ENCODE measurements at places on chromosomes 7 and 10. TPM values are rescaled to one million over a fixed set of nuclear protein-coding genes. Genes with fewer than 3 reads are reported as not detected.

SCRN1 gene
- total RNA-seq = 30.4 TPM

GRCh38 chr7:157282141-157282801, 54.5 kb upstream of the DNAJB6 start:
- no peaks in the 10 kb centered on the region for H3K36me3 ChIP-seq
- peaks cover 15% of the 10 kb centered on the region for H3K4me1 ChIP-seq
- no peak overlapping the region for H3K27ac ChIP-seq
- no peak overlapping the region for H3K4me3 ChIP-seq

FGFR2 gene
- total RNA-seq = 56.0 TPM

DNA sequence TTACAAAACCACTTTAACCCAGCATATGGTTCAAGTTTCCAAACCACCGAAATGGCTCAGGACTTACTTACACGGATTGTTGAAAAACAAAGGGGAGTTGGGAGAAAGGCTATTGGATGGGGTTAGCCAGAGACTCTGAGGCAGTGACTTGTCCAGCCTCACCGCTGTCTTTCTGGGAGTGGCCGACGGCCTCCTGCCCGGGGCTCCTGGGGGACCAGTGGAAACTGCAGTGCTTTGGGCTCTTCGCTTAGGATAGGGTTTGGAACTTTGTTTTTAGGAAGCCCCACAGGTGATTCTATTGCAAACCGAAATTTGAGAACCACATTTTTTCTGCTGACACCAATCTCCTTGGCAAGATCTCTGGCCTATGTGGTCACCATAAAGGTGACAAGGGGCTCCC, 38.1 kb upstream of the R3HCC1L start:
- no peak for DNase-seq
- H3K27me3 ChIP-seq = no peaks in the 10 kb centered on the region
- H3K36me3 ChIP-seq = no peaks in the 10 kb centered on the region
- no peaks in the 10 kb centered on the region for H3K4me1 ChIP-seq
- H3K27ac ChIP-seq = no peak overlapping the region

UCN3 gene
- total RNA-seq = not detected

GRCh38 chr7:151260883-151261282, 12.4 kb upstream of the SMARCD3 start:
- no peak overlapping the region for H3K4me3 ChIP-seq
- H3K36me3 ChIP-seq = no peaks in the 10 kb centered on the region
- no peak for DNase-seq
- no peaks in the 10 kb centered on the region for H3K4me1 ChIP-seq

SEMA3E gene
- total RNA-seq = 20.5 TPM

GRCh38 chr7:6117533-6117932, 86.4 kb downstream of the ANKRD61 start:
- H3K27ac ChIP-seq = no peak overlapping the region
- H3K27me3 ChIP-seq = no peaks in the 10 kb centered on the region
- DNase-seq = no peak
- H3K36me3 ChIP-seq = peaks cover 13% of the 10 kb centered on the region

DNA sequence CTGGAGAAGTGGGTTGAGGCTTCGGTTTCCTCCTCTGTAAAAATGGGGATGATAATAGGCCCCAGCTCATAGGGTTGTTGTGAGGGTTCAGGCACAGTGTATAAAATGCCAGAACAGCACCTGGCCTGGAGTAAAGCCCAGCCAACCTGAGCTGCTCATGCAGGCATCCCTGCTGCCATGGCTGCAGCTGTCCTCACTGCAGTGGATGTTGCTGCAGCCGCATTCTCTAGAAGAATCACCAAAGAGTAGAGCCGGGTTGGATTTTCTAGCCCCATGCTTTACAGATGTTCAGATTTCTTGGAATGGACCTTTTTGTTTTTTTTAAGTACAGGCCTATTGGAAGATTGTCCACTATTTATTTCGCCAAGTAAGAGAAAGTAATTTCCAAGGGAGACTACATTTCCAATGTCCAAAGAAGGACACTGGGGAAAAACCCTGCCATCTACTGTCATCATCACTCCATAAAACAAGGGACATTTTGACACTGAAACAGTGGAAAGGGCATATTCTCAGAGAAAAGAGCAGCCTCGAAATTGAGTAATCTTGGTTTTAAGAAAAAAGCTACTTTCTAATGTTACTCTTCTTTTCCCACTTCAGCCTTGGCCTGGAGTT, 147.5 kb upstream of the TCF7L2 start:
- no peak overlapping the region for H3K27ac ChIP-seq
- peaks cover 34% of the 10 kb centered on the region for H3K4me1 ChIP-seq
- H3K27me3 ChIP-seq = no peaks in the 10 kb centered on the region
- H3K36me3 ChIP-seq = no peaks in the 10 kb centered on the region

ZNF503 gene
- total RNA-seq = 20.8 TPM

OPALIN gene
- not detected for total RNA-seq

SH2B2 gene
- 6.3 TPM for total RNA-seq

FZD8 gene
- 12.9 TPM for total RNA-seq

DNA sequence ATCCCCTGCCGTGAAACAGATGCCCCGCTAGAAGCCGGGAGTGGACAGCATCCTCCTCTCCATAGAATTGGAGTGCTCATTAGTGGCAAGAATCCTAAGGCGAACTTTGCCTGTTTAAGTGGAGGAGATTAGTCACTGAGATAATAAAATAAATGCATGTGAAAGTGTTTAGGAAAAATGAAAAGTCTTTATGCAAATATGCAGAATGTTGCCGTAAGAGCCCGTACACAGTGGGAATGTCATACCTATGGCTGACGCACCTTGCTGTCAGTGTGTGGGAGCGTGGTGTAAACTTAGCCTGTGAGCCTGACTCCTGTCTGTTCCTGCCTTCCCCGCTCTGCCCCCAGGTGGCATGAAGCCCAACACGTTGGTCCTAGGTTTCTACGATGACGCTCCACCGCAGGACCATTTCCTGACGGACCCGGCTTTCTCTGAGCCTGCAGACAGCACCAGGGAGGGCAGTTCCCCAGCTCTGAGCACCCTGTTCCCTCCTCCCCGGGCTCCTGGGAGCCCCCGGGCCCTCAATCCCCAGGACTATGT, 1.7 kb upstream of the TRIP6 start:
- DNase-seq = no peak
- no peaks in the 10 kb centered on the region for H3K36me3 ChIP-seq
- H3K4me1 ChIP-seq = peaks cover 41% of the 10 kb centered on the region
- no peaks in the 10 kb centered on the region for H3K27me3 ChIP-seq
- no peak overlapping the region for H3K4me3 ChIP-seq

PLCE1 gene
- 3.9 TPM for total RNA-seq

DNA sequence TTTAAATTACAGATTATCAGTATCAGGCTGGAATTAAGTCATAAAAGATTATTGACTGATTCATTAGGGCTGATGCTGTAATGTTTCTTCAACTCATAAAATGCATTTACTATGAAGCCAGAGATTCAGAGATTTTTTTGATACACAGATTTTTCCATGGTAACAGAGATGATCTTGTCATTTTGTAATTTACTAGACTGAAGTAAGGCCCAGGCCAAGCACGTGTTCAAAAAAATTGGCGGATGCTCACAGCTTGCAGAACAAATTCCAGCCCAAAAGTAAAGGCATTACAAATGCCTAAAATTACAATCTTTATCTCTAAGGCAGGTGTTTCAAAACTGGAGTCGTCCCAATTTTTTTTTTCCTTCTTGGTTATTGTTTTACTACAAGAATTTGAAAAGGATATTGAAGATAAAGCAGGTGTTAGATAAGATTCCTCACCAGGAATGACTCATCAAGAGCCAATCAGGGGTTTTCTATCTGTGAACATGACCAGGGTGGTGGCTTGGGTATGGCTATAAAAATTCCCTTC, 78.4 kb upstream of the MEOX2 start:
- H3K27me3 ChIP-seq = no peaks in the 10 kb centered on the region
- no peak overlapping the region for H3K27ac ChIP-seq
- no peaks in the 10 kb centered on the region for H3K4me1 ChIP-seq
- no peak for DNase-seq
- no peaks in the 10 kb centered on the region for H3K36me3 ChIP-seq

Data from body of pancreas (tissue), 4 donors.